NCI-H460 (cell line): ENCODE measurements at places on chromosomes 11 and 22.

GRCh38 chr11:47607380-47607779 is 13.2 kb upstream of the C1QTNF4 start:
- DNase-seq = no peak

- peak; percentile 66 for DNase-seq
These were observed 11.0 kb upstream of the SLC5A4 start for GRCh38 chr22:32265882-32266767.

- no peak for DNase-seq
These were observed 397 bp downstream of the OR52N2 start for GRCh38 chr11:5809122-5809519.

DNA sequence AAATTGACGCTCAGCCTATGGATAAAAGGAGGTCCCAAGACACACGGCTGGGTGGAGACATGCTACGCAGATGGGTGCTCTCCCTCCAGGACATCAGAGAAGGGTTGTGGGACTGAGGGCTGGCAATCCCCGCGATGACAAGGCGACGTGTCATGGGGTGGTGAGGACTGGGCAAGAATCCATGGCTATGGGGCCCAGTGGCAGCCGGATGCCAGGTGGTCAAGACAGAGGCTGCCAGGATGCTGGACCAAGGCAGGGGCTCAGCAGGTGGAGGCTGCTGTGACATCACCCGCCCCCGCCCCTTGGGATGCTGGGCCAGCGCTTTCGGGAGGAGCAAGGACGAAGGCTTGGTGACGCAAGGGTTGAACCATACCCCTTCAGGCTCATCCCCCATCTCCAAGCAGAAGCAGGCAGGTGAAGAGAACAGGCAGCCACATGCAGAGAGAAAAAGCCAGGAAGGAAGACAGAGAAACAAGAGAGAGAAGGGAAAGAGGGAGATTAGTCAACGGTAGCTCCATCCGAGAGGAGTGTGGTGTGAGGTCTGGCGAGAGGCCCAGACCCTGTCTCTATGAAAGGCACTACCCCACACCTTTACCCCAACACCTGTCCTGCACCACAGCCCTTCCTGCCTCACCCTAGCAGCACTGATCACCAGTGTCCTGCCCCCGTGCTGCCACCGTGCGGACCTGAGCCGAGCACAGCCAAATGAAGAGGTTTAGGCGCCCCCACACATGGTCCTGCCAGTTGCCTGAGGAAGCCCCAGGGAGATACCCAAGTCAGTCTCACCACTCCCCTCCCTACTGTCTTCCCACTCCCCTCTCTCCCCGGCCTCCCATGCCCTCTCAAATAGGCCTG is 24.1 kb upstream of the RASL10A start:
- no peak for DNase-seq

DNA sequence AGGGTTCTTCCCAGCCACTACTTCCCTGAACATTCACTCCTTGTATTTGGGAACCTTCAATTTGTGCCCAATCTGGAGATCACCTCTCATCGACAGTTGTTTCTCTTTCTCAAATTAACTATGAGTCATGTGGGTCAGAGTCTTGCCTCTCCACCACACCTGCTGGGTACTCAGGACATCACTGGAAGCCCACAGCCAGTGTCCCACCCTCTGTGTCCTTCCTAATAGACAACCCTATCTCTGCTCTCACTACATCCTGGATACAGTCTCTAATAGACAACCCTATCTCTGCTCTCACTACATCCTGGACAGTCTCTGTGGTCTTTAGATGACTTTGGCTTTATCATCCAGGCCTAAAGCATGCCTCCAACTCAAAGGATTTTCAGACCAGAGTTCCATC is 70.1 kb downstream of the ARL14EP start:
- DNase-seq = no peak

- no peak for DNase-seq
These were observed 219.1 kb upstream of the ARHGAP42 start for GRCh38 chr11:100467821-100468508.

DNA sequence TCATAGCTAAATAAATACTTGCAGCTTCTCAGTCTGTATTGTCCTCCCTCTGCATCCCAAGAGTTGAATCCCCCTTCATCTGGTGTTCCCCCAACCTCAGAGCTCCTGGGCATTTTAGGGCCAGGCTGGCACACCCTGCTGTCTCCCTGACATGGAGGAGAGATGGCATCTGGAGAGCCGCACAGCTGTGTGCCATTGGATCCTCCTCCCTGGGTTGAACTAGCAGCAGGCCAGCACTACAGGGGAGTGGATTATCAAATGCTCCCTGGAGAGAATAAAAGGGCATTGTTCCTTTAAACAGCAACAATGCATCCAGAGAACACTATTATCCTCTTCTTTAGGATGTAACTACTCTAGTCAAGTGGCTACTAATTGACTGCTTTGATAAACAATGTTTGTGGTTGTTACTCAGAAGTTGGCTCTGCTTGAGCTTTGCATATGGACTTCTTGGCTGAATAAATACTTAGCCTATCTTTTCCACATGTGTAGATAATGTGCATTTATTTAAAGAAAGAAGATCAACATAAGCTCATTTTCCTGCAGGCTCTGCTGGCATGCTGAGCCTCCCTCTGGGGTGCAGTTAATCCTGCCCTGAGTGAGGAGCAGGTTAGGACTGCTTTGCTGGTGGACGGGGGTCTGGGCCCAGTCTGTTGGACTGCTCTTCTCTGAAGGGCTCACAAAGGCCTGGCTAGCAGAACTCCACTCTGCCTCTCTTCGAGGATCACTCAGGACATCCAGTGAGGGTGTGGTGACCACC is 897.2 kb downstream of the TBC1D22A start:
- DNase-seq = no peak

GRCh38 chr22:30370641-30371230 is 13.9 kb downstream of the CCDC157 start:
- no peak for DNase-seq

- no peak for DNase-seq
These were observed 3.3 kb downstream of the SEC14L2 start for GRCh38 chr22:30400159-30400558.

DNA sequence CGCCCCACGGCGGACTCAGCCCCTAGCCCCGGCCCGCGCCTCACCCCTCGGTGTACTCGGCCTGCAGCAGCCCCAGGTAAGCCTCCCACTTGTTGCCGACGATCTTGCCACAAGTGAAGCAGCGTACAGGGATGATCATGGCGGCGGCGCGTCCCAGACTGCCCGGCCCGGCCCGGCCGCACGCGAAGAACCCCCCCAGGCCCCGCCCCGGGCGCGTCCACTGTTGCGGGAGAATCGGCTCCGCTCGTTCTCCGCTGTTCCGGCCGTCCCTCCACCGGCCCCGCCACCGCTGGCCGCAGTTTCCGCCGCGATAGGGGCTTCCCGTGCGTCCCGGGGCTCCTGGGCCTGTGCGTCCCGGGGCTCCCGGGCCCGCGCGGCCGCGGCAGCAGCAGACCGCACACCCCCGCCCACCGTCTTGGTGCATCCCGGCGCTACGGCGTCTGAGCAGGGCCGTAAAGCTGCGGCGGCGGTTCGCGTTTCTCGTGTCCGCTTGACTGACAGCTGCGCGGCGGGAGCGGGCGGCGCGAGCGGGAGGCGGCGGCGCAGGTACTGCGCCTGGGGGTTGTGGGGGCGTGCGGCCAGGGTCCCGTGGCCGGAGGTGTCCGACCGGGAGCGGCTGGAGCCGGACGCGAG is at the start of the genes POLR2L and TSPAN4:
Gene POLR2L, minus strand, starts transcription at position 160 of the 633 bp plus-strand sequence. Its CDS starts 21 bp downstream, at position 139.
Gene TSPAN4, plus strand, starts transcription at position 483 of the 633 bp plus-strand sequence. CDS start 7,453 bp downstream, outside the sequence.
- DNase-seq = peak; percentile 78

GRCh38 chr11:65491614-65492386 is 7.0 kb upstream of the MALAT1 start:
- DNase-seq = peak; percentile 88

DNA sequence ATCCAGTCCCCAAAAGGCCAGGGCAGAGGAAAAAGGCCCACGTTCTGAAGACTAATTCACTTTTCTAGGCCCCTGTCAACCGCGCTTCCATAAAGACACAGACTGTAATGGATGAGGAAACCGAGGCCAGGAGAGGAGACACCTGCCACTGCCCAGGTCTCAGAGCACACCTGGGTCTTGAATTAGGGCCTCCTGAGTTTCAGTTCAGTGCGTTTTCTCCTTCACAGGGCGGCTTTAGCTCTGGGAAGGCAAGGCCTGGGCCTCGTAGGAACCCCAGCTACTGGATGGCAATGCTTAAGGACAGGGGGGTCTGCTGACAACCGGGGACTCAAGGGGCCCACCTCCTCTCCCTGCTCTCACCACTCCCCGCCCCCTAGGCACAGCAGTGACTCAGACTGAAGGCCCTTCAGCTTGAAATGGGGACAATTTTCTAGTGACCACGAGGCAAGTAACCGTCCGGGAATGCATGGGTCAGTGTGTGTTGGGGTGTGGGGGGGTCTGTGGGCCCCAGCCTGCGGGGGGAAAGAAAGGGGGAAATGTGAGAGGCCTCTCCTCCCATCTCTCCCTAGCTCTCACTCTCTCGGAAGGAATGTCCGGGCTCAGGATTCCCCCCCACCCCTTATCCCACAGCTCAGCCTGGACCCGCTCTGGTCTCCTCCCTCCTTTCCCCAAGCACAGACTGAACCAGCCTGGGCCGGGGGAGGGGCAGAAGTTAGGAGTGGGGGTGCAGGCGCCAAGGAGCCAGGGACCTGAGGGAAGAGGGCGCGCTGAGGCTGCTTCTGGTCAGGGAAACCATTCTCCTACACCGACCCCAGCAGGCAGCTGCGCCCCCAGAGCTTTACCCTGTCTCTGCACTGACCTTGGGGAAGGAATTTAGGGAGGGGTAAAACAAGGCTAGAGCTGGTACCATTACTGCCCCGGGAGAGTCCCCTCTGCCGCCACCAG is 17.2 kb downstream of the CREB3L1 start:
- no peak for DNase-seq

GRCh38 chr22:25815561-25815960 is 73.6 kb downstream of the MYO18B start:
- no peak for DNase-seq

DNA sequence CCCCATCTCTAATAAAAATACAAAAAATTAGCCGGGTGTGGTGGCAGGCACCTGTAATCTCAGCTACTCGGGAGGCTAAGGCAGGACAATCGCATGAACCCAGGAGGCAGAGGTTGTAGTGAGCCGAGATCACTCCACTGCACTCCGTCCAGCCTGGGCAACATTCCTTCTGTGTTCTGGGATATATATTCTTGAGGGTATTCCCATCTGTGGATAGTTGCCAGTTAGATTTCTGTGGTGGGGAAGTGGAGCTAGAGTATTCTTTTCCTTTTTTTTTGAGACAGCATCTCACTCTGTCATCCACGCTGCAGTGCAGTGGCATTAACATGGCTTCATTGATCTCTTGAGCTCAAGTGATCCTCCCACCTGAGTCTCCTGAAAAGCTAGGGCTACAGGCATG is 9.1 kb upstream of the ZNF74 start:
- no peak for DNase-seq

- no peak for DNase-seq
These were observed 651 bp upstream of the FAM83F start for GRCh38 chr22:39994041-39994565.
